ENCODE measurements at places on chromosomes 6 and 20.

DNA sequence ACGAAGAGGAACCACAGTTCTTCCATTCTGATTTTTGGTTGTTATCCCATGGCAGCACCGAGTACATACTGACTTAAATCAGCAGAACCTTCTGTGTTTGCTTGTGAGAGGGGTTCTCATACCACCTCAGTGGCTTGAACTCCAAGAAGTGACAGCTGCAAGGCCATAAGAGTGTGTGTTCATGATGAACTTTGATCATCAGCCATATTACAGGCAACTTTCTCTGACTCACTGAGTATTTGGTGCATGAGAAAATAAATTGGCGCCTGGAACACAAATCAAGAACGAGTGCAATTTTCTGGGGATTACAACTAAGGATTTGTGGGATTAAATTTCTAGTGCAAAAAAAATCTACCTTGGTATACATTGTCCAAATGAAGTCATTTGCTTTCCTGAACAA is 68.9 kb downstream of the CYP39A1 start:
- DNase-seq: no peak

DNA sequence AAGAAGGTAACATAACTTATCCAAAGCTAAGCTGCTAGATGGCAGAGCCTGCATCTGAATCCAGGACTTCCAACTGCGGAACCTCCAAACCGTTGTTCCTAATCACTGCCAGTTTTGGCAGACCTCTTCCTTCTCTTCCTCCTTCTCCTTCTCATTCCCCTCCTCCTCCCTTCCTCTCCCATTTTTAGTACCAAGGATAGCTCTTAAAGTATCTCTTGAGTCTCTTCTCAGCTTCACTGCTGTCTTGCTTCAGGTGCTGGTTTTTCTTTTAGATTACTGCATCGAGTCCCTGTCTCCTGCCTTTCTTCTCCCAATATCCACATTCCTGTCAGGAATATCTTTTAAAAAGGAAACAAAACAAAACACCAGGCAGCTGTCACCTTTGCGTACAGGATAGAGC is 77.1 kb downstream of the CDYL start:
- no peak for DNase-seq

DNA sequence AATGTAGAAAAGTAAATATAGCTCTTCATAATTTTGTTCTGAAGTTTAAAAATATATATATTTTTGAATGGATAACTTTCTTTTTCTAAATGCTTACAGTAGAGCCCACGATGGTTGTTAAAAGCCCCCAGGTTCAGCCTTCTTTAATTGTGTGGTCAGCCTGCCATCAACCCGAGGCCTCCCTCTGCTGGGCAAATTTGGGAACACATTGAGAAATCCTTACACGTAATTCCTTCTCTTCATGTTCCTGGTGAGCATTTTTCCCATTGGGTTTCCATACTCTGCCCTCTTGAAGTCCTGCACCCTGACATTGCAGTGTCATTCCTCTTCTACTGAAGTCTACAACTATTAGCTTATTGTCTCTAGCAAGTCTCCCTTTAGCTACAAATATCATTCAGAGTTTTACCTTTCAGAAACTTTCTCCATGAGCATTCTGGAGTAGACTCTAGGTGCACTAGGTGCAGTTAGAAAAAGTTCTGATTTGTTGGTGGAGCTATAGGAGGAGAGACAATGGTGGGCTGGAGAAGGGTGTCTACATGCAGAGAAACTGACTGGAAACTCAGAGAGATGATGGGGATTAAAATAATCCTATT is 40.6 kb downstream of the TRIM38 start:
- DNase-seq: no peak

- DNase-seq: no peak
These were observed 71.0 kb downstream of the SSR1 start for GRCh38 chr6:7241709-7242645.

DNA sequence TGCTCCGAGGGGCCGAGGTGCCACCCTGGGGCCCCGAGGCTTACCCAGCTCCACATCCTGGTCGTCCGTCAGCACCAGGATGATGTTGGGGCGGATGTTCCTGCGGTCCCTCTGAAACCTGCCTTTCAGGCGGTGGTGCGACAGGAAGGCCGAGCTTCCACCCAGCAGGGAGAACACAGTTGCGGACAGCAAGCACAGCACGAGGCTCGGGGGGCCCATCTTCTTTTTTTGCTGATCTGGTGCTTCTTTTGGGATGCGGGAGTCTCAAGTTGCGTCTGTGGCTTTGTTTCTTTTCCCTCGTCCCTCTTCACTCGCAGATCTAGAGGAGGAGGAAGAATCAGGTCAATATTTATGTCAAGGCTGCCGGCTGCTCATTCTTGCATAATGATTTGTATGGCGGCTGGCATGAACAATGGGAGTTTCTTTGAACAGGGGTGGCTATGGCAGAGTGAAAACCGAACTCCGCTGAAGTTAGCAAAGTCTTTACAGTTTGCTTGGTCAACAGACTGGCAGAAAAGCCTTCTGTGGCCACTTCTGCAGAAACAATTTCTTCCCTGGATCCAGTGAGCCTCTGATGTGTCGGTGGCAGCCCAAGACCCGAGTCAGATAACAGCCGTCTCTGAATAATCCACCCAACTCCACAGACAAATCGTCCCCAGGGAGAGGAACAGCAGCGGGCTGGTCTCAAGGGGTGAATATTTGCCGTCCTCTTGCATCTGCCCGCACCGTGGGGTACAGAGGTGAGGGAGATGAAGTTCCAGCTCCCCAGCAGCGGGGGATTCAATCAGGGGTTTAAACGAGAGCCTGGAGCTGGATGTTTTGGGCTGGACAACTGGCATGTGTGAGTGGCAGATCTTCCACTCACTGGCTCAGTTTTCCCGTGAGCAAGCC is 27.9 kb downstream of the SULF2 start:
- no peak for DNase-seq
